ENCODE measurements at places on chromosomes 2 and 18.

DNA sequence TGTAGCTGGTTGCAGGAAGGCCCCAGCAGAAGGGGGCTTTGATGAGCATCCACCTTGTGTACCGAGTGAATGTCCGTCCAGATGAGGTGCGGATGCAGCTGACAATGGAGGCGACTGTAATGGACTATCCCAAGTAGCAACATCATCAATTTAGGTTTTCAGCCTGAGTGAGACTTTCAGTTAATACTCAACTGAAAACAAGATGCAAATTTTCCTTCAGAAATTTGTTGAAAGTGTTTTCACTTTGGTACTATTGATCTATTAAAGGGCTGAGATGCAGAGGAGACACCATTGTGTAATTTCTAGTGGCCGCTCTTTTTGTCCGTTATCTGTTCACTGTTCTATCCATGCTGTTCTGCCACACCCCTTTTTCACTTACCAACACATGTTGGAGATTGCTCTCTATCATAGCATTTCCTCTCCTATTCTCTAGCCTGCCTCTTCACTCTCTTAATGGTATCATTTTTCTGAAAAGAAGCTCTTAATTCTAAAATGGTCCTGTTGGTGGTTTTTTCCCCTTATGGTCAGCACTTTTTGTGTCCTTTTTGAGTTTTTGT lies 12.0 kb upstream of the CASP8 start:
- DNase-seq, result no peak

DNA sequence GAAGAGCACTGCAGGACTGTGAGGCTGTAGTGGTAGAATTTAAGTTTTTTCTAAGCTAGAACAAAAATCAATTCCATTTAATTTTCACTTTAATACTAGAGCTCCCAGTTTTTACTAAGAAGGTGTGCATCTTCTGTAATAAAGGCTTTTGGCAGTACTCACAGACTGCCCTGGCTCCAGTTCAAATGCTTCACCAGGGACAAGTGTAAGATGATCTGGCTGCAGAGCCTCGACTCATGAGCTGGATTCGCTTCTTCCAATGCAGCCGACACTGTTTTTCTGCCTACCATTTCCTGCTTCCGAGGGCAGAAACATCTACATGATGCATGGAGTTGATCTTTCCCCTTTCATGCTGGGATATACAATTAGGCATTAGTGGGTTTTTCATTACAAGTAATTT lies 87.0 kb downstream of the FARSB start:
- no peak for DNase-seq

DNA sequence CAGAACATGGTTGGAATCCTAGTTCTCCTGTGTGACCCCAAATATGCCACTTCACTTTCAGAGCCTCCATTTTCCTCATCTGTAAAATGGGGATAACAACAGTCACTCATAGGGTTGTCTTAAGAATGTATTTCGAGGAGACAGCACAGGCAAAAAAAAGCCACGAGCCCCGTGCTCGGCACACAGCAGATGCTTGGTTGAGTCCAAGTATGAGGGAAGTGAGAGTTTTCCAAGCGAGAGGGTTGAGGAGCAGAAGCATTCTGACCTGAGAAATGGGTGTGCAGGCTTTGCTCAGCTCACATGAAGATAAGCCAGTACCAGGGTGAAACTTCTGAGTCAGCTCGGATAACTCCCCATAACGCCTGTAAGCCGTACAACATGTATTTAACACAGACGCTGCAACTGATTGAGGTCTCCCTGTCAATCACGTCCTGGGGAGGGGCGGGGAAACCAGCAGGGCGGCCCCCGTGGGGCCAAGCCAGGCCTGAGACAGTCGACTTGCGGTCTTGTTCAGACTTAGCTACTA lies 23.0 kb upstream of the ODC1 start:
- DNase-seq, result peak; percentile 71

- peak; percentile 76 for DNase-seq
Observed at GRCh38 chr18:48790226-48790863, 160.4 kb downstream of the SMAD7 start.

DNA sequence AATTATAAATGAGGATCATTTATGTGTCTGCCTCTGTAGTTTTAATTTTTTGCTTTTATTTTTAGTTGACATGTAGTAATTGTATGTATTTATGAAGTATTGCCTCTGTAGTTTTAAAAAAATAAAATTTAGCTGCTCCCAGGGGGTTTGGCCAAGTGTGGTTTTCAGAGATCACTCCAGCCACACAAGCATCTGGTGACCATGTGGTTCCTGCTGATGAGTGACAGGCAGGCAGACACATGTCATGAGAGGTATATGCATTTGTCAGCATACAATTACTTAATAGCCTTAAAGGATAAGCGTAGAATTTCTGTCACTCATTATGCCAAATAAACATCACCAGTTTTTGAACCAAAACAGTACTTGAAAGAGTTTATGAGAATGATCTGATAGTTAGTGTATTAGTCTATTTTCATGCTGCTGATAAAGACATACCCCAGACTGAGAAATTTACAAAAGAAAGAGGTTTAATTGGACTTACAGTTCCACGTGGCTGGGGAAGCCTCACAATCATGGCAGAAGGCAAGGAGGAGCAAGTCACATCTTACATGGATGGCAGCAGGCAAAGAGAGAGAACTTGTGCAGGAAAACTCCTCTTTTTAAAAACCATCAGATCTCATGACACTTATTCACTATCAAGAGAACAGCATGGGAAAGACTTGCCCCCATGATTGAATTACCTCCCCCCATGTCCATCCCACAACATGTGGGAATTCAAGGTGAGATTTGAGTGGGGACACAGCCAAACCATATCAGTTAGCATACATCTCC lies 29.6 kb downstream of the MREG start:
- DNase-seq, result no peak

GRCh38 chr18:36459203-36459602 lies 161.7 kb downstream of the FHOD3 start:
- no peak for DNase-seq

- DNase-seq, result no peak
Observed at GRCh38 chr2:231720292-231720986, 12.1 kb downstream of the PTMA start.

DNA sequence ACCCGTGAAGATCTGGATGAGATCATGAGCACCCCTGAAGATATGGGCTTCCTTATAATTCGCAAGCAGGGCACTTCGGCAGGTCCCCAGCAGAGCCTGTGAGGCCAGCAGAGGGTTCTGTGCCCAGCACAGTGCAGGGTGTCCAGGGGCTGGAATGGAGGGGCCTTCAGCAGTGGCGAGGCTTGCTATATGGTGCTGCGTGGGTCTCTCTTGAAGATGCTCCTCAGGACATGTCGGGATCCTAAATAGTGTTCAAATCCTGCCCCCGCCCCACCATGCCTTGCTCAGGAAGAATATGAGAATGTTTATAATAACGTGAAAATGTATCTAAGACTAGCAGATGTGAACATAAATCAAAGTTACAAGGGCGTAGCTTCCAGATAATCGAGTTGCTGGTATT lies 60.3 kb upstream of the RBM44 start:
- no peak for DNase-seq

DNA sequence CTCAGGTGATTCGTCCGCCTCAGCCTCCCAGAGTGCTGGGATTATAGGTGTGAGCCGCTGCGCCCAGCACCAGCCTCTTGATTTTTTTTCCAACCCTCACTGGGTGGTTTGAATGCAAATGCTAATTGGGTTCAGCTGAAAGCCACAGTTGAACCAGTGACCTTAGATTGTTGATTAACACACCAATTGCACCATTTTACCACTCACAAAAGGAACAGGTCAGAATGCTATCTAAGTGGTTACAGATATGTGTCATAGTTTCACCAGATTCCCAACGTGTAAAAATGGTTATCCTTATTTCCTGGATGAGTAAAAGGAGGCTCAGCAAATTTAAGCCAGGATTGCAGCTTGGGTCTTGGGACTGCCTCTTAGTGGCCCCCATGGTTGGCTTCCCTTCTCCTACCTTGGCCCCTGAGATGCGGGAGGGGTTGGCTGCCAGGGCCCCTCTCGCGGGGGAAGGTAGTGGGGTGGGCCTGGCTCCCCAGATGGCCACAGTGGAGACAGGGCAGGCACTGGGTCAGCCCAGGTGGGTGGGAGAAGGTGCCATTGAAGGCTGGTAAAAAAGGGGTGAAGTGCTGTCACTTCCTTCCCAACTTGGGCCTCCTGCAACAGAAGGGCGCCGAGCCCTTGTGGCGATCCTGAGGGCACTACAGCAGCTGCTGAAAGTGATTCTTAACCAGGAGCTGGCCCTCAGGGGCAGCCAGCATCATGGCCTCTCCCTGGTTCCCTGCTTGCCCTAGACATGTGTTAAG lies 164.9 kb upstream of the HAAO start:
- no peak for DNase-seq

DNA sequence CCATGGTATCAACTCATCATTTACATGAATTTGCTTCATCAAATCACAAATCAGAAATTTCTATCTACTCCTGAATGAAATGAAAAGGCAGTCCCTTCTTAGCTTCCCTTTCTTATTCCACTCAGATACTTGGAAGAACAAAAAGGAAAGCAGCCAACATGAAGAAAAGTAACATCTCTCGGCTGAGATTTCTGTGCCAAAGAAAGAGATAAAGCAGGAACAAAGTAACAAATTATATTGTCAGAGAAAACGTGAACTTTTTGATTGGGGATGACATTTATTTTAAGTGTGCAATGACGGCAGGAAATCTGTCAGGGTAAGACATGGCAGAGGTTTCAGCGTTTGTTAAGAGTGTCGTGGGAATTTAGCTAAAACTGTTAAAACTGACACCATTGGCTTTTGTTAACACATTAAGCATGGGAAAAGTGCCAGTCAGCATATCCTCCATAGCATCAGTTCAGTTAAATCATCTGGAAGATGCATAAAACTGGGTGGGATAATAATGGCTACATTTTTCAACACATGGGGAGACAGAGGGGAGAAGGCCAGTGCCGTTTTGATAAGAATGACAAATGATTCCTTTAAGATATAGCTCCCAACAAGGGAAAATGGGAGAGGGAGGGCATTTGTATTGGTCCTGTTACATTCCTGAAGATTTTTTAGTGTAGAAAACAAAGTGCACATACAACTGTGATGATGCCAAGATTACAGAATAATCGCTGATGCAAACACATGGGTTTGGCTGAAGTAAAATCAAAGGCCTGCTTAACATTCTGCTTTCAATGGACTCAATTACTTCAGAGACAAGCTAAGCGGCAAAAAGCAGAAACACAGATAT lies 211.6 kb downstream of the ZNF521 start:
- no peak for DNase-seq

- no peak for DNase-seq
Observed at GRCh38 chr2:227545990-227546389, 52.7 kb upstream of the SCYGR2 start.

GRCh38 chr2:217820091-217820819 lies 182.5 kb downstream of the TNS1 start:
- DNase-seq, result no peak

DNA sequence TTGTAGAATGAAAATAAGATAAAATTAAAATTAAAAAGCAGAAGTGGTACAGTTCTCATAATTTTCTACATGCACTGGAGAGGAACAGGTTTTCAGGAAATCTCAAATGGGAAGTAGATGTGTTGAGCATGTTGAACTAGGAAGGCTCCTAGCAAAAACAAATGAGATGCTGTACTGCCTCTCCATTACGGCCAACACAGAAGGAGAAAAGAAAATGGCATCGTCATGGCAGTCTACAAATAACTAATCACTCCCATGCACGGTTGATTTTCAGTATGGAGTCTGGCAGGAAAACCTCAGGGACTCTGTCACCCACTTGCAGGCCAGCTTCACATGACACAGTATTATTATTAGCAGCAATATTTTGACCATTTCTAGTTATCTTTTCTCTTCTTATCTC lies 278.7 kb downstream of the NRXN1 start:
- DNase-seq, result no peak

DNA sequence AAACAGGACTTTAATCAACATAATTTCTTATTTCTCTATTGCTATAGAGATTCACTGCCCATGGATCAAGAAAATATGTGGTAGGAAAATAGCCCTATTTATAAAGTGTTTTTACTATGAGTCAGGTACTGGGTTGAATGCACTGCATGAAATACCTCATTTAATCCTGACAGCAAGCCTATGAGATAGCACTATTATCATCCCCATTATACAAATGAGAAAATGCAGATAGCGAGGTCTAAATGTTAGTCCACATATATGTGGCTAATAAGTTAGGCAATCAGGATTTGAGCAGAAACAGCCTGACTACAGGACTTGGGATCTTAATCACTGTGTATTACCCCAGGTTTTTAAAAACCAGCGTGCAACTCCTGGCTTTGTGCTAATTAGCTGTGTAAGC lies 8.5 kb upstream of the LYPD1 start:
- DNase-seq, result no peak

DNA sequence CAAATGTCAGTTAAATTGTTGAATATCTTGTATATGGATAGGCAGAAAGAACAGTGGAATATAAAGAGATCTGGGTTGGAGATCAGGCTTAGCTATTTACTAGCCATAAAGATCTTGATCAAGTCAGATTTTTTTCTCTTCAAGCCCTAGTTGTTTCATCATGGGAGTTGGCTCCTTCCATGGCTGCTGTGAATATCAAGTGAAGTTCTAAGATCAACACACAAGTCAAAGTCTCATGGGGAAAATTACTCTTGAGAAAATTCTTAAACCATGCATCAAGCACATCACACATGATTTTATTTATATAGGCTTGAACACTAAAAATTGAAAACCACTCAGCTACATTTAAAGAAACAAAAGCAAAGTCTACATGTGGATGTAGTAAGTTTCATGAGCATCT lies 79.8 kb downstream of the C1D start:
- DNase-seq, result no peak

GRCh38 chr2:203814661-203815540 lies 52.7 kb upstream of the CTLA4 start:
- DNase-seq, result no peak

DNA sequence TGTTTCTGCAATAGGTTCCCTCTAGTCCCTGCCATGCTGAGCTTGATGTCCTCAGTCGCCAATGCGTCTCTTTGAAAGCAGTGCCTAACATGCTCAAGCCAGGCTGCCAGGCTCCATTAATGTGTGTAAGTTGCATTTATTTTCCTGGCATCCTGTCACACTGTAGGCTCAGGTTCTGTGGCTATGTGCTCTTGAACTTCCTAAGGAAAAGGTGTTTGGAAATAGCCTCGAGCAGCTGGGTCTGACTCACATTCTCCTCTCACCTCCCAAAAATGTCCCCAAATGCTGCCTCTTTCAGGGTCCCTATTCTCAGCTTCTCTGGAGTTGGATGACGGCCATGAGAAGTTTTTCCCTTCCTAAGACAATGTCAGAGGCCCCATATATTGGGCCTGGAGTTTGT lies 58.0 kb upstream of the SLC14A2 start:
- DNase-seq, result no peak

DNA sequence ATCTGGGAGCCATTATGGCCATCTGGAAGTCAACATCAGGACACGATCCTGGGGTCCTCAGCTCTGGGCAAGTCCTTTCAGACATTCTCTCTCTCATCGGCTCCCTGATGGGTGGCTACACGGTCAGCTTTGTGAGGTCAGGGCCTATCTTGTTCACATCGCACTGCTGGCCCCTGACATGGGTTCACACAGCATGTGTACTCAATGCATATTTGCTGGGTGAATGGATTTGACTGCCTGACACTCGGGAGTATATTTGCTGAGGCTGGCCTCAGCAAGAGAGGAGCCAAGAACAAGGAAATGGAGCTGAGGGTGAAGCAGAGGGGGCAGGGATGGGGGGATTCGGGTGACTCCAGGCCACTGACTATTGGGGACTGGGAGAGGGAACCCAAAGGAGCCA lies 50.5 kb downstream of the SLC4A5 start:
- no peak for DNase-seq

GRCh38 chr2:48856657-48857056 lies 101.1 kb upstream of the LHCGR start:
- DNase-seq, result no peak

- DNase-seq, result no peak
Observed at GRCh38 chr2:27797841-27798240, 26.3 kb downstream of the MRPL33 start.

Data from suprapubic skin (tissue), 4 donors.